Activated CD8-positive, alpha-beta memory T cell treated with anti-CD3 and anti-CD28 coated beads for 4 hours (primary cell): ENCODE measurements at places on chromosomes 4 and X.

GRCh38 chr4:163243297-163243981, 76.7 kb upstream of the NAF1 start:
- no peak for DNase-seq

- no peak for DNase-seq
Observed at GRCh38 chrX:48754238-48754637, 7.3 kb upstream of the GLOD5 start.

DNA sequence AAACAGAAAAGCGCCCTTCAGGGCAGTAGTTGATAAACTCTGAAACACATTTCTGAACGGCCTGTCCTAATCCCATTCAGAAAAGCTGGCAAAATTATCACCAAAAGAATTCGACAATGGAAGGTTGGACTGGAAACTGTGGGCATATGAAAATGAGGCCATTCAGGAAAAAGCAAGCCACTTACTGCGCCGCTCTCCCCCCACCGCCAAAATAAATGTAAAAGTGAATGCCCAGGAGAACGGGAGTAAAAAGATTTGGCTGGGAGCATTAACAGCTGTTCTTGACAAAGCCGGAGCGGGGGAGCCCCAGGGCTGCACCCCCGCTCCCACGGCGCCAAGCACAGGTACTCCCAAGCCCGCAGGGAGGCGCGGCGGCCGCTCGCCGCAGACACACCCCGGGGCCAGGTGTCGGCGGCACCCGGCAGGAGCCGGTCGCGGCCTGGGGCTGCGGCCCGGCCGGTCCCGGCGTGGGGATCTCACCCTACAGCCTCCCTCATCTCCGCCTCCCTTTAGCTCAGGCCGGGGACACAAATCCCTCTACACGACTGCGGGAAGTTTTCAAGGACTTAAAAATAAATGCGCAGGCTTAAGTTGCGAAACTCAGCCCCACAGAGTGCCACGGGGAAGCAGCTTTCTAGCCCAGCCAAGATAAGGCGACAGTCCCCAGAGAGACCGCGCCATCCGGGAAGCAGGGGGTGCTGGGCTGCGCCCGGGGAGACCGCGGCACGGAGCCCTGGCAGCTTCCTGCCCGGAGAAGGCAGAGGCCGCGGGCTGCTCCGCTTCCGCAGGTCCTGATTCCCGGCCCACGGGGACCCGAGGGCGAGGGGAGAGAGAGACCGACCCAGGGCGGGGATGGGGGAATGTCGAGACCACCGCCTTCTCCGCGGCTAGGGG, 593 bp downstream of the SH3RF1 start:
- DNase-seq, result no peak

DNA sequence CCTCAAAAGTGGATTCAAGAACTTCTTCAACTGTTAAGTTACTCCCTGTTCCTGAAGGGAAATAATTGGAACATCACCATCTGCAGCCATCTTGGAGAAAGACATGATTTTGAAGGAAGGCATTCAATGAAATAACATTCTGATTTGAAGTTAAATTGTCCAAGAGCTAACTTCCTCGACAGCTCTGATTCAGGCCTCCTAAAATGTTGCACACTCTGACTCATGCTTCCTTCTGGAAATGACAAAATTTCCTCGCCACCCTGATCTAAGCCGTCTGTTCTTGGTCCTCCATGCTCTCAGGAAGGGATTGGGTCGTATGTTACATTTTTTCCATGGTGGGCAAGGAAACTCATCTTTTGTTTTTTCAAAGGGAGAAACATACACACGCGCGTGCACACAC, 496.9 kb upstream of the DIPK2B start:
- no peak for DNase-seq

DNA sequence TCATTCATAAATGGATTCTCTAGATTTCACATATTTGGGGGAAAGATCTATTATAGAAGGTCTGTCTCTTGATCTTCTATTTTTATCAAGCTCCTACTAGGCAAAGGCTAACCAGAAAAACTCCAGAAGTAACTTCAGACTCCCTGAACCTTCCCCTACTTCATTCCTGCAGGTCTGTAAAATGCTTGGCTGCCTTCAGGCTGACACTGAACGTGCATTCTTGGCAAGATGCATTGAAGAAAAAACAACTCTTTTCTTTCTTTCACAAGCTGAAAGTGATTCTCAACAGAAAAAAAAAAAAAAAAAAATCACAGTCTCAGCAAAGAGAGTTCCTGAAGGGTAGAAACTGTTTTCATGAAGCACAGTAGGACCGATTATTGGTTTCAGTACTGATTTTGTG, 12.7 kb downstream of the OPHN1 start:
- no peak for DNase-seq

GRCh38 chr4:63898961-63899360, 510.3 kb downstream of the TECRL start:
- DNase-seq, result no peak

- no peak for DNase-seq
Observed at GRCh38 chr4:75995727-75996126, 5.0 kb upstream of the SDAD1 start.

GRCh38 chrX:136205882-136206380, 45.3 kb downstream of the MAP7D3 start:
- DNase-seq, result no peak

- no peak for DNase-seq
Observed at GRCh38 chrX:153793291-153793690, 884 bp downstream of the IDH3G start.

GRCh38 chr4:73067971-73068394, 1.5 kb downstream of the COX18 start:
- DNase-seq, result no peak

GRCh38 chr4:176443646-176444409, 124.1 kb downstream of the SPCS3 start:
- no peak for DNase-seq

- no peak for DNase-seq
Observed at GRCh38 chr4:48275247-48275646, 5.6 kb upstream of the TEC start.

- no peak for DNase-seq
Observed at GRCh38 chrX:19496711-19497110, 18.6 kb downstream of the MAP3K15 start.

- DNase-seq, result no peak
Observed at GRCh38 chr4:115687052-115687755, 573.8 kb upstream of the NDST4 start.

DNA sequence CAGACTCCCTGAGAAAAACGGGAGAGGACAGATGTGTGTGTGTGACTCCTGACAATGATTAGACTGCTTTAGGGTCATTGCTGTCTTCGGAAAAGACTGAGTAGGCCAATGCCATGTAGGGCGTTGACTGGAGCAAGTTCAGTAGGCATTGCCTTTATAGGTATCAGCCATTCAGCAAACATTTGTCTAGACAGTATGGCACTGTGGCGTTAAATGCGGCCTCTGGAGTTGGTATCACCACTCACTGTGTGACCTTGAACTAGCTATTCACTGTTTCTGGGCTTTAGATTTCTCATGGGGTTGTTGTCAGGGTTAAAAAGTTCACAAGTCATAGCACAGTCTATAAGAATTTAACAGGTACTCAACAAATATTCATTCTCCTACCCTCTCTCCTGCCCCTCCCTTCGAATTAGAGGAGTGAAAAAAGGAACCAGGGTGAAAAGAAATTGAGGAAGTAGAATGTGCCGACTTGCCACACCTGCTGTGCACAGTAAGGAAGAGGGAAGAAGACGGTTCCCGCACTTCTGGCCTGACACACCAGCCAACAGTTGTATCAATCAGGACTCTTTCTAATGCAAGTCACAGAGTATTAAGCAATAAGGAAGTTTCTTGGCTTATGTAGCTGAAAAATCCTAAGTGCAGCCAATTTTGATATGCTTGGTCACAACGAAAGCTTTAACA, 83.2 kb upstream of the PLAC8 start:
- no peak for DNase-seq

- no peak for DNase-seq
Observed at GRCh38 chr4:124019749-124020549, 623.4 kb downstream of the SPRY1 start.

DNA sequence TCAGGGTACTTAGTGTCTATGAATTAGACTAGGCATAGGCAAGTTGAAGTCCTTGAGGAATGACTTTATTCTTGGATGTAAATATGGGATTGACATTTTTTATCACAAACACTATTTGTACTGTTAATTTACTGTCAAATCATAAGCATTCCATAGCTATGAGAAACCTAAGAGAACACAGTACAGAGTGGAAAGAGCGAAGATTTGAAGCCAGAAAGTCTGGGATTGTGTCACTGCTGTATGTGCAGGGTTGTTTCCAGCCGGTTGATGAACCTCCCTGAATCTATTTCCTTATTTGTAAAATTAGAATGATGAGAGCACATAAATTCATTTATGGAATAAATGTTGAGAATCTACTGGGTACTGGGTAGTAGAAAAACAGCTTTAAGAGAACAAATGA, 14.4 kb upstream of the KLHL5 start:
- no peak for DNase-seq

DNA sequence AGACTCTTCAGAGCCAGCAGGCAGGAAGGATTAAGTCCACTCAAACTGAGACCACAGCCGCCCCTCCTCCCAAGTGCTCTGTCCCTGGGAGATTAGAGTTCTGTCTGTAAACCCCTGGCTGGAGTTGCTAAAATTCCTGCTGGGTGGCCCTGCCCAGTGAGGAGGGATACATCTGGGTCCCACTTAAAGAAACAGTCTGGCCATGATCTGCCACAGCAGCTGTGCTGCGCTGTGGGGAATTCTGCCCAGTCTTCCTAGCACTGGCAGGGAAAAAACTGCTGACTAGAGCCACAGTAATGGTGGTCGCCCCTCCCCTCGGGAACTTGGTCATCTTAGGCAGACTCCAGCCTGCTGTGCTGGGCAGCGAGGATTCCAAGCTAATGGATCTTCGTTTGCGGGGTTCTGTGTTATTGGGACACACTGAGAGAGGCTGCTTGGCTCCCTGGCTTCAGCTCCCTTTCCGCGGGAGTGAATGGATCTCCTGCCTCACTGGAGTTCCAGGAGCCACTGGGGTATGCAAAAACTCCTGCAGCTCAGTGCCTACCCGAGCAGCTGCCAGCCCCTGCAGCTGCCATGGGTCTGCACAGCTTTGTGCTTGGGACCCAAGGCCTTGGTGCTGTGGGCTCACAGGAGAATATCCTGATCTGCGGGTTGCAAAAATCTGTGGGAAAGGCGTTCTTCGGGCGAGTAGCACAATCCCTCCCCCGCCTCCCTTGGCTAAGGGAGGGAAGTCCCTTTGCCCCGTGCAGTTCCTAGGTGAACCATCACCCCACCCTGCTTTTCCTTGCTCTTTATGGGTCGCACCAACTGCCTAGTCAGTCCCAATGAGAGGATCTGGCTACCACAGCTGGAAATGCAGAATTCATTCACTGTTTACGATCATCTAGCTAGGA, 15.7 kb downstream of the ZXDB start:
- no peak for DNase-seq

DNA sequence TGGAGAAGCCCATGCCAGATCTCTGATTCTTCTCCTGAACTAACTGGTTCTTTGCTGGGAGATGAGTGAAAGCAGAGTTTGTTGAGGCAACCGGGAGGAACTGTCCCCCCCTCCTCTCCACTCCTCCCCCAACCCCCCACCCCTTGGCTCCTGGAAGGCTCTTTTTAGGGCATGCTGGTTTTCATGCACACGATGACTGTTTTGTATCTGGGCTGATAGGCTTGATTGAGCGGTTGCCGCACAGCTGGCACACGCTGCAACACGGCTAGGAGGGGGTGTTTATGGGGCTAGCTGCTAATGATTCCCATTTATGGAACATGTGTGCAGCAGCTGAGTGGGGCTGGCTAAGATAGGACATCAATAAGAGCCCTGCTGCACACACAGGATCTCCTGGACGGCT, 137.2 kb downstream of the SMIM20 start:
- DNase-seq, result no peak

GRCh38 chr4:181793096-181793495, 450.1 kb upstream of the TENM3 start:
- DNase-seq, result no peak

GRCh38 chrX:134734466-134734952, 76.2 kb upstream of the PLAC1 start:
- no peak for DNase-seq

DNA sequence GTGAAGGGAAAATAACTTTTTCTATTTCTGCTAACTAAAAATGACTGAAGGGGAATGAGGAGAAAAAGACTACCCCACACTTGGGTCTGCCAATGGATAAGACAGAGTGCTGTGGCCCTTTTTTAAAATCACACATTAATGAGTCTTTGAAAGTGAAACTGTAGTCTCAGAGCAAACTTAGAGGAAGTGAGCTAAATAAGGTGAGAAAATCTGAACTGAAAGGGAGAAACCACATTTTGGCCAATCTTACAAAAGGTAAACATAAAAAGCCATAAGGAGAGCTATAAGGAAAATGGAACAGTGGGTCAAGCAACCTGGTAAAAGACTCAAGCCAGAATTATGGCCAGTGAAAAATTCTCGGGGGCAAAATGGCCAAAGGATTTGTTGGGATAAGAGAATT, 755.1 kb upstream of the IGFBP7 start:
- DNase-seq, result no peak
